Upper lobe of left lung (tissue), 6 donors: ENCODE measurements at places on chromosomes 2 and 18. TPM values are rescaled to one million over a fixed set of nuclear protein-coding genes. Genes with fewer than 3 reads are reported as not detected.

DNA sequence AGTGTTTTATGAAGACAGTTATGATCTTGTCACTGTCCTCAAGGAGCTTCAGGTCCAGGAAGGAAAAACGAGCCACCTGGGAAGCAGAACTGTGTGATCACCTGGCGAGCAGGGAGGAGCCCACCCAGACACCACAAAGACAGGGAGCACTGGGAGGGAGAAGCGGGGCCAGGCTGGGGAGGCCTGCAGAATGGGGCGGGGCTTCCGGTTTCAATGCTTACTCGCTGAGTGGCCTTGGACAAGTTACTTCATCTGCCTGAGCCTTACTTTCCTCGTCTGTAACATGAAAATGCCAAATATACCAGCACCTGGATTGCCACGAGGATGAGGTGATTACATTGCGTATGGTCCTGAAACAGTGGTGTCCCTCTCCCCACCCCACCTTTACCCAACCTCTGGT lies 227.5 kb downstream of the ANKRD30B start:
- no peak for DNase-seq
- no peak overlapping the region for H3K27ac ChIP-seq
- no peak overlapping the region for H3K4me3 ChIP-seq
- H3K27me3 ChIP-seq = no peaks in the 10 kb centered on the region
- no peaks in the 10 kb centered on the region for H3K4me1 ChIP-seq

DNA sequence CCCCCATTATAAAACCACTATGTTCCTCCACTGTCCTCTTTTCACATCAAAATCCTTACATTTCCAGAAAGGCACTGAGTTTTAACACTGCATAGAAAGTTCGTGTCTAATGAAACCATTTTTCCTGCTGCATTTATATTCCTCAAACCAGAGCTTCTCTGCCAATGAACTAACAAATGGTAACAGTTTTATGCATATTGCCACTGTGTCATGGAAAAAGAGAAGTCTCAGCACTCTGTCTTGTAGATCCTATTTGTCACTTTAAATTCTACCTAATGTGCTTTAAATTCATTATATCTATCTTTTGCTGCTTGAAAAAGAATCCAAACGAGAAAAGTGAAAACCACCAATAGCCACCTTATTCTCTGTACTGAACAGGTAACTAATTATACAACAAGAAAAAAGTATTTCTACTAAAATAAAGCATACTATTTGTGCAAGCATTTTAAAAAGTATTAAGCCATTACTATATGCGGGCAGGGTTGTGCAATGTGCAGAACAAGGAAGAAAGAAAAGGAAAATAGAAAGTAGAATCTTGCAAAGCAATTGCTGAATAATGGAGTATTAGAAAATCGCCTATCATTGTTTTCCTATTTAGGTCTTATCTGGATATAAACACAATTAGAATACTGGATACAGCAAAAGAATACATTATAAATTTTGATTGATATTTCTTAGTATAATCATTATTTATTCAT lies 328.9 kb downstream of the ZEB2 start:
- H3K27me3 ChIP-seq = no peaks in the 10 kb centered on the region
- H3K4me1 ChIP-seq = no peaks in the 10 kb centered on the region
- no peak overlapping the region for H3K27ac ChIP-seq
- DNase-seq = no peak
- no peak overlapping the region for H3K4me3 ChIP-seq
- no peaks in the 10 kb centered on the region for H3K36me3 ChIP-seq

GRCh38 chr2:119820275-119820674 lies 60.6 kb downstream of the PTPN4 start:
- no peaks in the 10 kb centered on the region for H3K27me3 ChIP-seq
- no peak for DNase-seq
- no peak overlapping the region for H3K27ac ChIP-seq
- no peaks in the 10 kb centered on the region for H3K36me3 ChIP-seq

NEURL3 gene
- not detected for total RNA-seq

- no peaks in the 10 kb centered on the region for H3K36me3 ChIP-seq
- H3K27me3 ChIP-seq = no peaks in the 10 kb centered on the region
- no peak for DNase-seq
- H3K4me1 ChIP-seq = peaks cover 5% of the 10 kb centered on the region
- no peak overlapping the region for H3K4me3 ChIP-seq
- H3K27ac ChIP-seq = no peak overlapping the region
These were observed 42.9 kb downstream of the CDCA7 start for GRCh38 chr2:173397539-173397938.

DNA sequence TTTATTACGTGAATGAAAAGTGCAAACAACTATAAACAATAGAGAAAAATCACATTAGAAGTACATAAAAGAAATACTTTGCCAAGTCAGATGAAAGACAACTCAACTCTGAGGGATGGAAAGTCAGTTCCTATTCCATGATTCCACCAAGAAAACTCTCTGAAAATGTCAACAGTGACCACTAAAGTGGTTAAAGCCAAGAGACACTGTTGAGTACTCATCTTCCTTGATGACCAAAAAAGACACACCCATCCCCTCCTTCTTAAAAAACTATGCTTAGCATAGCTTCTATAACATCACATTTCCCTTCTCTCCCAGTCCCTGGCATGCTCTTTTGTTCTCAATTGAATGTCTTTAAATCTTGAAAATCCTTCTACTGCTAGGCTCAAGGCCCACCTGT lies 160.0 kb downstream of the TCF4 start:
- no peak for DNase-seq
- no peaks in the 10 kb centered on the region for H3K4me1 ChIP-seq
- no peaks in the 10 kb centered on the region for H3K27me3 ChIP-seq
- no peaks in the 10 kb centered on the region for H3K36me3 ChIP-seq
- no peak overlapping the region for H3K4me3 ChIP-seq
- no peak overlapping the region for H3K27ac ChIP-seq

DNA sequence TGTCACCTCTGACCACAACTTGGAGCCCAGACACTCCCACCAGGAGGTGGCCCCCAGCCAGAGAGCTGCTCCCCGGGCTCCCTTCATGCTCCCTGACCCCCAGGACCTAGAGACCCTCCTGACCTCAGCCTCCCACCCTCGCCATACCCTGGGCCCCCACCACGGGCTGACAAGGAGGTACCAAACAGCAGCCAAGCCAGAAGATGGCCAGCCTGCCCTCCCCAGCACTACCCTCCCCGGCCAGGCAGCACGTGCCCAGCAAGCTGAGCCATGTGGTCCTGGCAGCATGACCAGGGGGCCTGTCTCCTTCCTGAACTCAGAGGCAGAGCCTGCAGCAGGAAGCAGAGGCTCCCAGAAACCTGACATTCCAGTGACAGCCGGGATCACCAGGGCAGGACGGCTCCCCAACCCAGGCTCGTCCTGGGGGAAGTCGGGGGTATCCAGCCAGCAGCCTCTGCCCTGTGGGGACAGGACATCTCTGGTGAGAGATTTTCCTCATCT lies 69.4 kb upstream of the GPC1 start:
- H3K27ac ChIP-seq = no peak overlapping the region
- H3K4me3 ChIP-seq = no peak overlapping the region
- no peaks in the 10 kb centered on the region for H3K27me3 ChIP-seq
- no peak for DNase-seq

DNA sequence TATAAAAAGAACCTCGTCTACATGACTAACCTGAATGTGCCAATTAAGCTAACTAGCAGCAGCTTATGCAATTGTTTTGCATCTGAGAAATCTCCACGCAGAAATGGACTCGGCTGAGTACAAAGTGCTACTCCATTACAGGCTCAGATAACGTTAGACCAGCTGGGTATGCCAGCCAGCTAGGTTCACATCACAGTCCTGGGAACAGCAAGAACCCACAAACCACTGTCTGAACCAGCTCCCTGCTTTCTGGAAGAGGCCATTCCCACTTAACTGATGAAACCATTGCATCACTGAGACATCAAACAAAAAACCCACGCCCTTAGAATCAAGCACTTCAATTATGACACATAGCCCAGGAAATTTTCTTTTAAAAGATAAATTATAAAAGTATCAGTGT lies 202.7 kb downstream of the CYRIA start:
- H3K4me1 ChIP-seq = no peaks in the 10 kb centered on the region
- DNase-seq = no peak
- no peaks in the 10 kb centered on the region for H3K36me3 ChIP-seq
